ENCODE measurements at places on chromosomes 12 and 14. TPM values are rescaled to one million over a fixed set of nuclear protein-coding genes. Genes with fewer than 3 reads are reported as not detected.

DNA sequence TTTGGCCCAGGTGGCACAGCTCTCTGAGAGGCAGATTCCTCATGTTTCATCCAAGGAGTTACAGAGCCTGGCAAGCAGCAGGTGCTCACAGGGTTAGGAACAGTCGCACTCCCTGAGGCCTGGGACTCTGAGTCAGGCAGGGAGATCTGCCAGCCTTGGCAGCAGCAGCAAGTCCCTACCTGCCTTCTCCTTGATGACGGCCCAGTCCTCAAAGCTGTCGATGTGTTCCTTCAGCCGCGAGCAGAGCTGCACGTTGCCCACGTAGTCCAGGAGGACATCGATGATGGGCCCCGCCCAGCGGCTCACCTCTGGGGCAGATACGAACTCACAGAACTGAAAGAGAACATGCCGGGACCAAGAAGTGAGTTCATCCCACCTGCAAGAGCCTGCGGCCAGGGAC is 10.4 kb downstream of the FAM181A start:
- DNase-seq: peak; percentile 88

GRCh38 chr12:22615963-22616501 is 8.9 kb upstream of the ETNK1 start:
- no peak for DNase-seq

- DNase-seq: no peak
Measured at GRCh38 chr14:93943052-93943451, 15.9 kb downstream of the FAM181A start.

DNA sequence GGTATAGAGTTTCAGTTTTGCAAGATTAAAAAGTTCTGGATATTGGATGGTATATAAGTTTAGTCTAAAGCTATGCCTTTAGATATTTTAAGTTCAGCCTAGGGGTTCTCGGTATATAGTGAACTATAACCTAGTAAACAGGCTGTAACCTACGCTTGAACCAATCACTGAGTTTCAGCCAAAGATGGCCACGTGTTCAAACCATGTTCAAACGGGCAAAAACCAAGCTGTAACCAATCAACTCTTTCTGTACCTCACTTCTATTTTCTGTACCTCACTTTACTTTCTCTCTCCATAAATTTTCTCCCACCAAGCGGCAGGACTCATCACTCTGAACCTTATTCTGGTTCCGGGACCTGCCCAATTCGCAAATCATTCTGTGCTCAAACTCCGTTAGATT is 1.4 kb downstream of the TMBIM4 start:
- no peak for DNase-seq

- no peak for DNase-seq
Measured at GRCh38 chr14:97266653-97267052, 469.5 kb downstream of the VRK1 start.

- DNase-seq: no peak
Measured at GRCh38 chr12:14422516-14423230, 57.2 kb downstream of the ATF7IP start.

GRCh38 chr12:50188875-50189575 is 21.9 kb upstream of the CERS5 start:
- DNase-seq: no peak

DNA sequence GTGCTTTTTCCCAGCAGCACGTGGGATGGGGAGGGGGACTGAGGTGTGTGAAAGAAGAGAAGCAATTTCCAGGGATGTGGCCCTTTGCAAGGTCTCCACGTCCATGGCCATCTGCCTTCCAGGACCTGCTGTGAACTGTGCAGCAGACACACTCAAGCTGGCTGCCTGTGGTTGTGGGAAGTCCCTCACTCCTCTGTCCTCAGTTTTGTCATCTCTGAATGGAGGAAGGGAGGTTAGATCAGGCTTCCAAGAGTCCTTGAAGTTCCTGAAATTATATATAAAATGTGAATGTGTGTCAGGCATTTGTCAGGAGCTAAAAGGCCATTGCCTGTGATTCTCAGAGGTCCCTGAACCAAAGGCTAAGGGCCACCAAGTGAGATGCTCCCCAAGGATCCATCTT is 328.2 kb downstream of the CACNA1C start:
- DNase-seq: no peak

DNA sequence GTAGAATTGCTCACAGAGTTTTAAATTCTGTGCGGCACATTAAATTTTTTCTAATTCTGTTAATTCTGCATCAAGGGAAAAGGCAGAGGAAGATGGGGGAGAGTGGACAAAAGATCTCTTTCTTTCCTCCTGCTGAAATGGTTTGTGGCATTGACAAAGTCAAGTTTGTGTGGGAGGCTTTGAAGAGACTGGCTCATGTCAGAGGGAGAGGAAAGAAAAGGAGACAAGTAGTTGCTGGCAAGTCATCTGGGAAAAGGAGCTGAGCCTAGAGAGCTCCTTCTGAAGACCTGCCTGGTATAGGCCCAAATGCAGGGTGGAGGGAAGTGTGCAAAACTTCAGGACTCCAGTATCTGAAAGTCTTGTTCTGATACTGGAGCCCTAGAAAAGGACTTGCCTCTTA is 36.3 kb downstream of the TTLL5 start:
- DNase-seq: no peak

DNA sequence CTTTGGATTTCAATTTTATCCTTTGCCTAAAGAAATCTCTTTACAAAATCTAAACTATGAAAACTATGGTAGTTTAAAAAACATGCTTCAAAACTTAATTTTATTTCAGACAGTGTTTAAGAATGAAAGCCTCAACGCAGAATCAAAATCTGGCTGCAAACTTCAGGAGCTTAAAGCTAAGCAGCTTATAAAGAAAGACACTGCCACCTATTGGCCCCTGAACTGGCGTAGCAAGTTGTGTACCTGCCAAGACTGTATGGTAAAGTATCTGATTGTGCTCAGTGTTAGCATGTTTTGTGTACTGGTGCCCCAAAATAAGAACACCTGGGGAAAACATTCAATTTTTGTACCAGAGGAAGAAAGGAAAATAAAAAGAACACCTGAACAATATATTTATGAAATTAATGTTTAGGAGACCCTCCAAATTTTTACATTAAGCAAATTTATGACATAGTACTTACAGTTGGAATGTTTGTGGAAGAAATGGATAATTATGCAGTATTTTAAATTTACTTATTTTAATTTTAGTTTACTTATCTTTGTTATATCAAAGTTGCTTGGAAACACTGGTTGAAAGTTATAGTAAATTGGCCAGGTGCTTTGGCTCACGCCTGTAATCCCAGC is 12.2 kb downstream of the UBR7 start:
- no peak for DNase-seq

DNA sequence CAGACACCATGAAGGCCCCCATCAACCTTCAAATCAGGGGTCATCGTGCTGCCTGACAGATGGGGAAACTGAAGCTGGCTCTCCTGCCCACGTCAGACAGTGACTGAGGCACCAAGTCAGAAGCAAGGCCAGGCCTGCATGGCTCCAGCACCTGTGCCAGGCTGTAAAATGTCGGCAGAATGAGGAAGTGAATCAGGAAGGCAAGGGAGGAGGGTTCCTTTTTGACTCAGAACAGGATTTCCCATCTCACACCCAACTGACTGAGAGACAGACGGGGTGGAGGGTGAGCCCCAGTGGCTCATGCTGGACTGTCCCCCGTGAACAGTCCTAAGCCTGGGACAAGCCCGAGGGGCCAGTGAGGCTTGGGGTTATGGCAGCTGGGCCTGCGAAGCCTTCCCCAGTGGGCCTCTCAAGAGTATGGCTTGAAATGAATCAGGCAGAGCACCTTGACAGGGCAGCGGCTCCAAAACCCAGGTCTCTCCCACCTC is 20.9 kb downstream of the SYNE3 start:
- no peak for DNase-seq

- DNase-seq: no peak
Measured at GRCh38 chr14:68800390-68800789, 7.5 kb upstream of the ZFP36L1 start.

PPP1R36 gene
- 6.4 TPM for total RNA-seq

PTPRR gene
- 0.80 TPM for total RNA-seq

TDRD9 gene
- total RNA-seq: 4.0 TPM

ESPL1 gene
- 1.3 TPM for total RNA-seq

GSG1 gene
- not detected for total RNA-seq

KLHL33 gene
- total RNA-seq: 0.33 TPM
